ENCODE measurements at places on chromosomes 2 and 18.

- DNase-seq = no peak
Observed at GRCh38 chr2:220279840-220280239, 652.4 kb downstream of the SLC4A3 start.

- peak; percentile 76 for DNase-seq
Observed at GRCh38 chr2:25672494-25673299, 680 bp downstream of the DTNB start.

- no peak for DNase-seq
Observed at GRCh38 chr18:59300676-59301285, 17.7 kb downstream of the CPLX4 start.

DNA sequence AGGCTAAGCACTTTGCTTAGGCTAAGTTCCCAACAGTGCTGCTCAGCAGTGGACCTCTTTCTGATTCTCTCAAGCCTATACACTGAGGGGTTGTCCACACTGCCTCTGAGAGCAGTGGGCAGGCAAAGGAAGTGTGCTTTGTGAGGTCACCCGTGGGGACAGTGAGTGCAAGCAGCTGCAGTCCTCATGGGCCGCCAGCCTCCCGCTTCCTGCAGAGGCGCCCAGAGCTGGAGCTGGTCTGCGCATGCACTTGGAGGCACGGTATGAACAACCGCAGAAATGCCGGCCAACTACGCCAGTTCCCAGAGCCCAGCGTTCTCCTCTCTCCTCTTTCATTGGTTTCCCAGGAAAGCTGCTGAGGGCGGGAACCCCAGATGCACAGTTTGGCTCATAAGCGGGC, 149.5 kb upstream of the DLX2 start:
- no peak for DNase-seq

GRCh38 chr2:240146627-240147278, 6.3 kb upstream of the OTOS start:
- no peak for DNase-seq

DNA sequence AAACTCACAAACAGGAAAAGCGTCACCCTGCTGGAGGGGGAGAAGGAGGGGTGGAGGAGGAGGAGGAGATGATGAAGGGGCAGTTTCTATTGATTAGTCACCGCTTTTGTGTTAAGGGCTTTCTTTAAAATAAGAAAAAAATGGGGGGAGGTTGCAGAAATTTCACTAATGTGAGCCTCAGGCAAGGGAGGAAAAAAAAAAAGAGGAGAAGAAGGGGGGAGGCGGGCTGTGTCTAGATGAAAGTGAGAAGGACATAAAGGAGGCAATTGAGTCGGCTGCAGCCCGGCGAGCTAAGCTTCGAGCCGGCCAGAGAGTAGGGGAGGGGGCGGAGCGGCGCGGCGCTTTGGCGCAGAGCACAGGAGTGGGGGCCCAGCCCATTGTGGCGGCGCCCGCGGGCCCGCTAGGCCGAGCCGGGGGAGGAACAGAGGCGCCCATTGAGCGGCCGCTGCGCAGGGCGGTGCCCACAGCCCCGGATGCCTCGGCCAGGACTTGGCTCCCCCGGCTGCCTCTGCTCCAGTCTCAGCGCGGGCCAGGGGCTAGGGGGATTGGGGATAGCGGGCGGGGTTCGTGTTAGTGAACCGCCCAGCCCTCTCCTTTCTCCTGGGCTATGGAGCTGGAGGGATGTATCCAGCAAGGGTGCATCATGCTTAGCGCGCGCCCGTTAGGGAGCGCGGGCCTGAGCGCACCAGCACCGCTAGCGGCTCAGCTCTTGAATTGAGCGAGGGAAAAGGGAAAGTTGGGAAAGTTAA, 7.9 kb downstream of the PAX3 start:
- no peak for DNase-seq

GRCh38 chr2:170229125-170229524, 51.2 kb downstream of the MYO3B start:
- DNase-seq = no peak

DNA sequence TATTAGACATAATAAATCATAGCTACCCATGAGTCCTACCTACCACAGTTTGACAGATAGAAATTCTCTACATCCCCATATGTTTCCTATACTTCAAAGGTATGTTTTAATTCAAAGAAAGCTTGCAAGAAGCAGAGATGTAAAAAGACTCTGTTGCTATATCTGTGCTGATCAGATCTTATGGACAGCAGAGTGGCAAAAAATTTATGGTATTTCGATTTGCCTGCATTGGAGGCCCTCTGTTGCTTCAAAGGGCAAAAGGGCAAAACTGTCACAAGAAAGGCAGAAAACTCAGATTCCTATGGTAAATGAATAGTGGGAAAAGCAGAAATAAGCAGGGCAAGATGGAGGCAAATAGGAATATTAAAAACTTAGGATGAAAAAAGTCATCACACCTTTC, 447.8 kb upstream of the SPHKAP start:
- DNase-seq = no peak

GRCh38 chr2:199457147-199458008, at the start of gene SATB2:
TSS of gene SATB2 (minus strand) at chr2:199457939. CDS start at chr2:199456037, 1,902 bp downstream.
- no peak for DNase-seq

- no peak for DNase-seq
Observed at GRCh38 chr2:147365622-147366021, 479.2 kb upstream of the ACVR2A start.

DNA sequence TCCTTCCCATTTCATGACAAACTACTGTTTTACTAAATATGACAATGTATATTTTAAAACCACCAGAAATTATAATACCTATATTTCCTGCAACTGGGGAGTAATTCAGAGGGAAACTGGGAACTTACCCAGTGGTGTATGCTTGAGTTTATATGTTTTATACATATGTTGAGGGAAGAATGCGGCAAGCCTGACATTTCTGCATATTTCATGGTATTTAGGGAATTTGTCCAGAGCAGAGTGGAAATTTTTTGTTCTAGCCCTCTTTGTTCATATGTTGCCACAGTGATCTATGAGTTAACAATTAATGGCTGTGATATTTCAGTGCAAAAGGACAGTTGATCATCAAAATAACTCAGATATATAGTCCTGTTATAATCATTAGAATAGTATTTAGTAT, 230.8 kb upstream of the VWC2L start:
- DNase-seq = no peak

GRCh38 chr2:10405448-10405847, 42.7 kb downstream of the ODC1 start:
- DNase-seq = no peak

DNA sequence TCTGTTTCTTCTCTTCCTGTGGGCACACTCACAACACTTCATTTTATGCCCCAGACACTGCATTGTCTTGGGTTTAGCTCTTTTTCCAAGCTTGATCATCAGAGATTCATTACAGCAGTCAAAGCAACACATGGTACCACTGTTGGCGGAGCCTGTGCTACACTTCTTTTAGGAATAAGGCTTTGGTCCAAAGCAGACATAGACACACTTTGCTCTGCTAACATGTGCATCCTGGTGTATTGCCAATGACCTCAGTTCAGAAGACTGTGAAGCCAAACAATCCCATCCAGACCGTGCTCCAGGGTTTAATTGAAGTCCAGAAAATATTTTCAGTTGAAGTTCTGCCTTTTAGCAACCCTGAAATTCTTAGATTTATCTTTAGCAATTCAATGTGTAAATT, 354.6 kb upstream of the RAB12 start:
- no peak for DNase-seq

- no peak for DNase-seq
Observed at GRCh38 chr2:226891780-226892590, 56.1 kb downstream of the RHBDD1 start.

DNA sequence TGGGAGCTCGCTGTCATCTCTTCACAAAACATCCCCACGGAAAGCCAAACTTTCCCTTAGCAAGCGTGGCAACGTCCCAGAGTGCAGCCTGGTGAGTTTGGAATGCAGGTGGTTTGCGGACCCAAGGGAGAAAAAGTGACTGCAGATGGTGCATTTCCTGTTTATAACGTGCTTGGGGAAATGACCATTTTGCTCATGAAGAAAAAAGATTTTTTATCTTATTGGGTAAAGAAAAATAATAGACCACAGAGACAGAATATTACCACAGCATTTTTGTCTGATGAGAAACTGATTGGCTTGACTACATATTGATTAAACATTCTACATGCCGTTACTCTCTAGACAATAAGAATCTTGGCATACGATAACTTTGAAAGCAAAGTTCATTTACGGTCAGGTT, 136.5 kb downstream of the COPS8 start:
- DNase-seq = no peak

DNA sequence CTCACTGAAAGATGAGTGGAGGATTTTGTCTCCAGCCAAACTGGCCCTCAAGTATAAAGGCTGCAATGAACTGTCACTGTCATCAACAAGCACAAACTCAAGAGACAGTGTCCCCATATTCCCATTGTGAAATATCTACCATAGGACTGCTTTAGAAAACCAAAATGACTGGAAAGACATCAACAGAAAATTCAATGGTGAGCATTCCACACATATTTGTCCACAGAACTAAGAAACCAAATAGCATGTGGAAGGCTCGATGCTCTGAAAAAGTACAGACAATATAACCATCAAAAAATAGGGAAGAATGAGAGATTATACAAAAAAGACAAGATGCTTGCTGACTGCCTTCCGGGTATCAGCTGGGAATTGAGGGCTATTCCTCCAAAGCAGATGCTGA, 37.6 kb downstream of the TGFBRAP1 start:
- DNase-seq = no peak

GRCh38 chr18:74534150-74534969, at the start of gene CNDP1:
TSS of gene CNDP1 (plus strand) at chr18:74534500. CDS start at chr18:74534668, 168 bp downstream.
- DNase-seq = no peak

DNA sequence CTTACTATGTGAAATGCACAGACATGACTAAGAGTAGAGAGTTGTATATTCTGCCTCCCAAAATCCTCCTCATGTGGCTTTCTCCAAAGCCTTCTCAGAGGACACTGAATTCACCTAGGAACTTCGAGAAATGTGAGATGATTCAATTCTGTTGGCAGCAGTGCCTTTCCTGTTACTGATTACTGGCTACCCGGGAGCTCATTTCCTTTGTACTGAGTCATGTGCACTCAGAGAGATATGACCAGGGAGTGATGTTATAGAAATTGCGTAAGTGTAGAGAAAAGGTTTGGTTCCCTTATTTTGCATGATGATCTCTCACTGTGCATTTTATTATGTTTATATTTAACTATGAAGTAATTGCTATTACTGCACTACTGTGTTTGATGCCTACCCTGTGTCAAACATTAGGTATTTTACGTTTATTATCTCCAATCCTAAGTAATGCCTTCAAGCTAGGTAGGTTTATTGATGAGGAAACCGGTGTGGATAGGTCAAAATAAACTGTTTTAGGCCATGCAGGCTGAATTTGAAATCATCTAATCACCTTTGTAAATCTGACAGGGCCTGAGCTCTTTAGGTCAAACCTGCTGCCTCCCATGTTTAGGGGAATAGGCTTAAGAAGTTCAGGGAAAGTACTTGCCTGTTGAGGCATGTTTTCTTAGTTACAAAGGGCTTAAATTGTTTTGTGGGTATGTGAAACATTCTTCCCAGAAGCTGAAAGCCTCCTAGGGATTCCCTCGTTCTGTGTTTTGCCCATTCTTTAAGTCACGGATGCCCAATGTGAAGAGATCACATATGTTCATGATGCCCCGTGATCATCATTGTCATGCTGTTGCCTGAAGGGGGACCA, 86.8 kb downstream of the FMNL2 start:
- no peak for DNase-seq

- DNase-seq = no peak
Observed at GRCh38 chr2:48345176-48345575, 184.8 kb upstream of the STON1 start.

GRCh38 chr2:108943751-108944150, 45.3 kb downstream of the EDAR start:
- DNase-seq = no peak

- DNase-seq = no peak
Observed at GRCh38 chr2:25347846-25348245, 6.1 kb upstream of the DNMT3A start.

DNA sequence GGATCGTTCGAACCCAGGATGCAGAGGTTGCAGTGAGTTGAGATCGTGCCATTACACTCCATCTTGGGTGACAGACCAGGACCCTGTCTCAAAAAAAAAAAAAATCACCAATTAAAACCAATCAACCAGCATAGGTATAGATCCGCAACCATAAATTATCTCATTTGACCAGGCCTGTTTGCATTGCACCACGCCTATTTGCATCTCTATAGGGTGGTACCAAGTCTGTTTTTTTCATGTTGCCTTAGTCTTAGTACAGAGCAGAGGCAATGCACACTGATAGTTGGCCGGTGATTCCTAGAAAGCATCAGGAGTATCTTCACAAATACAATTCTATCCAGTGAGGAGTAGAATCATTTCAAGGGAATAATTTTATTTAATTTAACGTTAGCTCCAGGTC, 9.3 kb upstream of the NPC1 start:
- DNase-seq = no peak

GRCh38 chr2:239873656-239874635, 151.2 kb downstream of the NDUFA10 start:
- no peak for DNase-seq

GRCh38 chr2:168723275-168723899, 79.0 kb upstream of the NOSTRIN start:
- DNase-seq = no peak

GRCh38 chr2:168684921-168685599, 117.4 kb upstream of the NOSTRIN start:
- no peak for DNase-seq
